ENCODE measurements at places on chromosomes 2 and 18.

GRCh38 chr18:35711227-35711626 is 129.7 kb downstream of the GALNT1 start:
- DNase-seq: no peak

DNA sequence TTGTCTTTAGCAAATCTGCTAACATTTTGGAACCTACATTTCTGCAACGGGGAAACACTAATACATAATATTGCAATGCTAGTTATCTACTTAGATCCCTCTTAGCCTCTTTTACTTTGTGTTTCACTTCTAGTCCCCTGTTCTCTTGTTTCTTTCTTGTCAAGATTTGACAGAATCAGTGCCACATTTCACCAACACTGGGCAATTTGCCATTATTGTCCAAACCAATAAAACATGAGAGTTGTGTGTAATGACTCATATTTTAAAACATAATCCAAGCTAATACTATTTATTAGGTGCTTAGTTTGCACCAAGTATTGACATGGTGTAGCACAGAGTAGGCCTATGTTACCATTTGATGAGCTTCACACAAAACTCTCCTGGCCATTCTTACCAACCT is 33.7 kb upstream of the ACVR1C start:
- no peak for DNase-seq

DNA sequence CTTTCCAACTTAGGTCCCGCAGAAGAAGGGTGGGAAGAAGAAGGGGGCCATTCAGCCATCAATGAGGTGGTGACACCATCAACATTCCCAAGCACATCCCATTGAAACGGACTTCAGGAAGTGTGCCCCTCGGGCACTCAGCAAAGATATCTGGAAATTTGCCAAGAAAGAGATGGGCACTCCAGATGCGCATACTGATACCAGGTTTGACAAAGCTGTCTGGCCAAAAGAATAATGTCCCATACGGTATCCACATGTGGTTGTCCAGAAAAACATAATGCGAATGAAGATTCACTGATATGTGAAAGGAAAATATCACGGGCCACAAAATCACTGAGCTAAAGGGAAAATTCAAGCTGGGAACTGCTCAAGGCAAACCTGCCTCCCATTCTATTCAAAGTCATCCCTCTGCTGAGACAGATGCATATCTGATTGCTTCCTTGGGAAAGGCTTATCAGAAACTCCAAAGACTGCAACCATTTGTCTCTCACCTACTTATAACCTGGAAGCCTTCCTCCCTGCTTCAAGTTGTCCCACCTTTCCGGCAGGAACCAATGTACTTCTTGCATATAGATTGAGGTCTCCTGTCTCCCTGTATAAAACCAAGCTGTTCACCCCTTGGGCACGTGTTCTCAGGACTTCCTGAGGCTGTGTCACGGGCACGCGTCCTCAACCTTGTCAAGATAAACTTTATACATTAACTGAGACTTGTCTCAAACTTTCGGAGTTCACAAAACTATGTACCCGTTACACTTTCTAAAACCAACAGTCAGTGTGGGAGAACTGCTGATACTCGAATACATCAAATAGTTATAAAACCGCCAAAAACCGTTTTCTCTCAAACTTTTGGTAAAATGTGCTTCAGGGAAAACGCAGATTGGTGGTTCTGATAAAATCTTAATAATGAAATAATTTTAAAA is 1.3 kb upstream of the PDK1 start:
- peak; percentile 21 for DNase-seq

DNA sequence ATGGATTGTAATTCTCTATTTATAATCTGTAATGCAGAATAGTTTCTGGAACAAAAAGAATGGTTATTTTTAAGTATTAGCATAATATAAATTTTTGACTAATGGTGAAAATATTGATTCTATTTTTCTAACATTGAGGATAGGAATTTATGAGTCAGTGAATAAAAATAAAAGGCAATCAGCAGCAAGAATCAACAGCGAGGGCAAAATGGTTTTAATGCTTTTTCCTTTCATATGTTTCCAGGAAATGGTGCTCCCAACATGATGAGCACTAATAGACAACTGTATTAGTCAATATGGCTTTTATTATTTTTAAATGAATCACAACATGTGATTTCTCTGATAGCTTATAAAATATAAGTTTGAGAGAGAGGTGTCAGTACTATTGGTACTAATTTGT is 90.7 kb upstream of the TFPI start:
- DNase-seq: no peak

DNA sequence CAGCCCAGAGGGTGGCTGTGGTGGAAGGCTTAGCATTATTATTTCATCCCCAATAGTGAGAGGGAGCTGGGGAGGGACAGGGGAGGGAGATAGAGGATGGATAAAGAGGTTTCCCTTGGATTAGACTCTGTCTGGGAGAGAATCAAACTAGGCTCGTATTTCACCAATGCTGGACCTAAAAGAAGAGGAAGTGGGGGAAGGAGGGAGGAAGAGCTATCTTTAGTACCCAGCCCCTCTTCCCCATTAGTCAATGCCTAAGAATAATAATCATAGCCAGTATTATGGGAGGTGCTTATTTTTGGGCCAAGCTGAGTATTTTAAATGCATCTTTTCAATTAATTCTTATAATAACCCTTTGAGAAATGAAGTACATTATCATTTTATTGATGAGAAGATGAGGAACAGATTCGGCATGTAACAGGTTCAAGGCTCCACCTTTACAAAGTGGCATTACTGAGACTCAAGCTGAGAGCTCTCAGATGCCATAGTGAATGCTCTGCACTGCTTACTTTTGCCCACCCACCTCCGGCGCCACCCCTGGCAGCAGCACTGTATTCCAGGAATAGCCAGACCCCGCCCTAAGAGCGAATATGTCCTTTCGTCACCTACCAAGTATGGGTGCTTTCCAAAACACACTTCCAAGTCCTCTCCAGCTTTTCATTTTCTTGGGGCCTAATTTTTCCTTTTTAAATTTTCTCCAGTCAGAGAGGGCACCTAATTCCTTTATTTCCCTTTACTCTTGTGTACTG is 21.0 kb downstream of the PAX8 start:
- DNase-seq: no peak

DNA sequence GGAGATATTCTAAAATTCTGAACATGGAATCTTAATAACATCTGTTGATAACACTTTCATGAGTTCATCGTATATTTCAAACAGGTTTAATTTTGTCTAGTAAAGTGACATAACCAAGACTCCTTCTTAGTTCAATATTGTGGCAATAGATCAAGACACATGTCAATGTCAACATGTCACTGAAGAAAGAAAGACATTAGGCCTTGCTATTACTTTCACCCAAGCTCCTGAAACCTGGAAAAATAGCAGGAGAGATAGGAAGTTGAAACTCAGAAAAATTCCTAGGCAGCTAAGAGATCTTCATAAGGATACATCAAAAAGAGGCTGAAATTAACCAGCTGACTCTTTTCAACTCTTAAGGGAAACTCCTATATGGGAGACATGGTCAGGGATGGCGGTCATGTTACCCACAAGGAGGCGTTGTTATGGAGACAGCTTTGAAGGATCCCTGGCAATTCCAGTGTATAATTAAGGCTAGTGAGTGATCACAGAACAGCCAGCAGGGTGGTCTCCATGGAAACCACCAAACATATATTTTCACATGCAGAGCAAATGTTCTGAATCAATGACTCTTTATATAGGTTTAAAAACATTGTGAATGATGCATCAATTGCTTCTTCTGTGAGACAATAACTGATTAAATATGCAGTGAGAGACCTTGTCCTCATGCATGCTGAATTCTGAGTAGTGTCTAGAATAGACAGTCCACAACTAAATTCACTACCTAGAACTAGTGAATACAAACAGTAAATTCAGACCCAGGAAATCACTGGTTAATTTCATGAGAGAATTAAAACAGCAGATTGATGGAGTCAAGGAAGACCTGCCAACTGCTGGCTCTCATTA is 115.3 kb upstream of the RIOK3 start:
- DNase-seq: no peak

- DNase-seq: no peak
These were observed 26.5 kb downstream of the PGAP1 start for GRCh38 chr2:196899976-196900375.

DNA sequence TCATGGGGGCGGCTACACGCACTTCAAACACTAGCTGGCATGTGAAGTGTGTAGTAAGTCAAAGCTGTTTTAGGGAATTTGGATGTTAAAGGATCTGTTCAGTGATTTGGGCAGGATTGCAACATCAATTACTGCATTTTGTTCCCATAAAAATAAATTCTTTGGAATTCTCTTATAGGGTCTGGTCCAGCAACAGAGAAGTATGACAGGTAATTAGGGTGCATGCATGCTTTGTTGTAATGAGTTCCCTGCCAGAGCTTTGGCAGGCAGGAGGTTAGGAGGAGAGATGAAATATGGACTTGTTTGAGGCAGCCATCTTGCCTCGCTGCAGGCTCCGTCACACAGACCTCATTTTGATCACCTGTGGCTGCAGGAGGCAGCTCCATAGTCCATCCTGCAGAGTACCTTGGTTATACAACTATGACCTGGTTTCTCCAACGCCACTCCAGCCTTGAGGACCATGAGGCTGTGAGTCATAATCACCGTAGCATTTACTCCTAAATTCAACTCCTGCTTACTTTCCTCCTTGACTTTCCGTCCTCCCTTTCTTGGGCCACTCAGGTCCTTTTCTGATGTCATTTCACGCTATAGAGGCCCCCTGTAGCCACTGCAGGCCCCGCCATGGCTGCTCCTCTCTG is 26.5 kb upstream of the EML4 start:
- DNase-seq: no peak

DNA sequence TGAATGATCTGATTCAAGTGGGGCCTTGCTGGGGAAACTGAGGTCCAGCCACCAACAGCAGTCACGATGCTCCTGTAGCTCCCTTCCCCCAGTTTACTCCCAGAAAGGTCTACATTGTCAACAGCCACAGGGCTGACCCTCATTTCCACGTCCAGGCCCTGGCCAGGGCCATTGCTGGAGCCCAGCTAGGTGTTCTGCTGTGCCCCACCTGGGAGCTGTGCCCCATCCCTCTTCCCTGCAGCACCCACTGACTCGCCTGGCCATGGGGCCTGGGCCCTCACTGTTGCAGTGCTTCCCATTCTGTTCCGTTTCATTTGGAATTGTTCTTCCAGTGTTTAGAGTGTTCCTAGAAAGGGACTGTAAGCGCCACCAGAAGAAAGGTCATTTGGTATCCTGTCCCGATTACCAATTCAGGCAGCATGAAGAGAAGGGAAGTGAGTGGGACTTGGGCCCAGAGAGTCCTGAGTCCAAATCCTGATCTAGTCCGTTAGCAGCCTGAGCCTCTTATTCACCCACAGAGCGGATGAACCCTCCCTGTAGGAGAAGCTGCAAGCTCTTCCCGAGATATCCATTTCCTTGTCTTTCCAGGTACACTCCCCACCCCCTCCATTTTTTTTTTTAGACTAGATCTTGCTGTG is 73.1 kb upstream of the HPCAL1 start:
- no peak for DNase-seq

DNA sequence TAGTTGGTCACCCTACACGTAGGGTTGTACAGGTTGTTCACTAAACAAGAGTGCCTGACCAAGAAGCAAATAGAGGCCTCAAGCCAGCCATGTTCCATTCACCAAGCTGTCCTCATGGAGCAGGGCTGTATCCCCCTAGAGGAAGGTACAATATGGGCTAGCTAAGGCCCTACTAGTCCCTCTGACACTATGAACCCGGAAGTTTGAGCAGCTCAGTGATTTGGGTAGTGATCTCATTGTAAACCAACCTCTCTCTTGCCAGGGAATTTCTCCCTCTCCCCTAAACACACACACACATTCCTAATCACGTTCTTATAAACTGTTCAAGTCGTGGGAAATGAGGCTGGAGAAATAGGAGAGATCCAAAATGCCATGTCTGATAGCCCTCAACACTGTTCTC is 6.7 kb upstream of the CYS1 start:
- DNase-seq: no peak

DNA sequence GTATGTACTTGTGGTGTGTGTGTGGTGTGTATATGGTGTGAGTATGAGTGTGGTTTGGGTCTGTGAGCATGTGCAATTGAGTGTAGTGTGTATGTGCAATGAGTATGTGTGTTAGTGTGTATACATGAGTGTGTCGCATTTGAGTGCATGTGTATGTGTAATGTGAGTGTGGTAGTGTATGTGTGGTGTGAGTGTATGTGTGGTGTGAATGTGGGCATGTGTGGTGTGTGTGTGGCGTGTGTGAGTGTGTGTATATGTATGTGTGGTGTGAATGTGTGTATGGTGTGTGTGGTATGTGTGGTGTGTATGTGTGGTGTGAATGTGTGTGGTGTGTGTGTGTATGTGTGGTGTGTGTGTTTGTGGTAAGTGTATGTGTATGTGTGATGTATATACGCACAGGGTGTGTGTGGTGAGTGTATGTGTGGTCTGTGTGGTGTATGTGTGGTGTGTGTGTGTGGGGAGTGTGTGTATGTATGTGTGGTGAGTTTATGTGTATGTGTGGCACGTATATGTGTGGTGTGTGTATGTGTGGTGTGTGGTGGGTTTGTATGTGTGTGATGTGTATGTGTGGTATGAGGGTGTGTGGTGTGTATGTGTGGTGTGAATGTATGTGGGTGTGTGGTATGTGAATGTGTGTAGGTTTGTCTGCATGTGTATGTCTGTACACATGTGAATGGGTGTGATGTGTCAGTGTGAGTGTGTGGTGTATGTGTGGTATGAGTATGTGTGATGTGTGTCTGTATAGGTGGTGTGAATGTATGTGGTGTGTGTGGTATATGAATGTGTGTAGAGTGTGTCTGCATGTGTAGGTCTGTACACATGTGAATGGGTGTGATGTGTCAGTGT is 123.4 kb downstream of the DOCK10 start:
- no peak for DNase-seq

DNA sequence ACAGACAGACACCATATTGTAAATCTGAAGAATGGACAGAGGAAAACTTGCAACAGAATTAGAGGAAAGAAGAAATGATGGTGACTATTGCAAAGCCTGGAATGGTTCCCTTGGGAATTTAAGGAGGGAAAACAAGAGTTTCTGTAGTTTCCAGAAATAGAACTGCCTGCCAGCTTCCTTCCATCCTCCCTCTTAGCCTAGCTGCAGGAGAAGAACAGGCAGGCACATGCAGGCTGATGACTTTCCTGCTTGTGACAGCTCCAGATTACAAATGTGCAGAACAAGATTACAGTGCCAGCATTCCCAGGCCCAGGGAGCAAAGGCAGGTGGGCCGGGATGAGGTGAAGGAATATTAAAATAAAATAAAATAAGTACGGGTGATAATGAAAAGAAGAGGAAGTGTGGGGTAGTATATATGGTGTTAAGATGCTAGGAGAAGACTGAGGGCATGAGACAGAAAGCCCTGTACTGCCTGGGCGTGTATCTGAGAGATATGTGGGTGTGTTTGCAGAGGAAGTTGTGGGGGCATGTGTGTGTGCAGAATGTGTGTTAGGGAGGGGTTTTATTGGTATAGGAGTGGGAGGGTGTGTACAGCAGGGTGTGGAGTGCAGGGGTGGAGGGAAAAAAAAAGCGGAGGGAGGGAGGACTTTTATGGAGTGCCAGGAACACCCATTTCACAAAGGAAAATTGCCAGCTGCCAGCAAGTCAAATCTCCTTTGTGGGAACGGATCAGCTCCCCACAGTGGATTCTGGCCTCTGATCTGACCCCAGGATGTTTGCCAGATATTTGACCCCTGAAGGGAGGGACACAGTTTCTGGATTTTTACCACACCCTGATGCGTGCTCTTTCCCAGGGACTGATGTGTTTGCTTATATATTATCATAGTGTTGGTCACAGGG is 43.9 kb upstream of the NEMP2 start:
- no peak for DNase-seq

All from stimulated activated CD4-positive, alpha-beta T cell treated with anti-CD3 and anti-CD28 coated beads, Interleukin-15, amount 100 ng/mL, for 24 hours (primary cell).